ENCODE measurements at places on chromosomes 3 and 15.

DNA sequence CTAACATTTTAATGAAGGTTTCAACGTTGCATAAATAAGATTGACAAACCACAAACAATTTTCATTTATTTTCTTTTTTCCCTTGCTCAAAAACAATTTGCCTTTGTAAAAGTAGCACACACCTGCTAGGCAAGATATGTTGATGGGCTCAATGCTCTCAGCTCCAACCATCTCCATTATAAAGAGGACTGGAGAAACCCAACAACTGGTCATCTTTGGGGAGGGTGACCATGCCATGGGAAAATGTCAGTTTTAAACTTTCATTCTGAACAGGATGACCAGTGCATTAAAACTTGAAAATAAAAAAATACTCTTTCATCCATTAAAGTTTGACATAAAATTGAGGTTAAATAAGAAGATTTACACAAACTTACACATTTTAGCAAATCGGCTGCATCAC lies 183.7 kb downstream of the CFAP20DC start:
- no peak overlapping the region for H3K4me3 ChIP-seq
- no peak overlapping the region for H3K27ac ChIP-seq
- no peaks in the 10 kb centered on the region for H3K4me1 ChIP-seq
- DNase-seq, result no peak
- H3K36me3 ChIP-seq, result no peaks in the 10 kb centered on the region

- no peaks in the 10 kb centered on the region for H3K4me1 ChIP-seq
- peaks cover 16% of the 10 kb centered on the region for H3K36me3 ChIP-seq
- H3K27ac ChIP-seq, result no peak overlapping the region
- no peaks in the 10 kb centered on the region for H3K27me3 ChIP-seq
- no peak overlapping the region for H3K4me3 ChIP-seq
Measured at GRCh38 chr3:71641674-71642073, 58.1 kb upstream of the FOXP1 start.

- H3K4me3 ChIP-seq, result no peak overlapping the region
- H3K27me3 ChIP-seq, result peaks cover 8% of the 10 kb centered on the region
- H3K27ac ChIP-seq, result no peak overlapping the region
- no peak for DNase-seq
- no peaks in the 10 kb centered on the region for H3K36me3 ChIP-seq
Measured at GRCh38 chr15:59366333-59367021, 6.2 kb downstream of the MYO1E start.

DNA sequence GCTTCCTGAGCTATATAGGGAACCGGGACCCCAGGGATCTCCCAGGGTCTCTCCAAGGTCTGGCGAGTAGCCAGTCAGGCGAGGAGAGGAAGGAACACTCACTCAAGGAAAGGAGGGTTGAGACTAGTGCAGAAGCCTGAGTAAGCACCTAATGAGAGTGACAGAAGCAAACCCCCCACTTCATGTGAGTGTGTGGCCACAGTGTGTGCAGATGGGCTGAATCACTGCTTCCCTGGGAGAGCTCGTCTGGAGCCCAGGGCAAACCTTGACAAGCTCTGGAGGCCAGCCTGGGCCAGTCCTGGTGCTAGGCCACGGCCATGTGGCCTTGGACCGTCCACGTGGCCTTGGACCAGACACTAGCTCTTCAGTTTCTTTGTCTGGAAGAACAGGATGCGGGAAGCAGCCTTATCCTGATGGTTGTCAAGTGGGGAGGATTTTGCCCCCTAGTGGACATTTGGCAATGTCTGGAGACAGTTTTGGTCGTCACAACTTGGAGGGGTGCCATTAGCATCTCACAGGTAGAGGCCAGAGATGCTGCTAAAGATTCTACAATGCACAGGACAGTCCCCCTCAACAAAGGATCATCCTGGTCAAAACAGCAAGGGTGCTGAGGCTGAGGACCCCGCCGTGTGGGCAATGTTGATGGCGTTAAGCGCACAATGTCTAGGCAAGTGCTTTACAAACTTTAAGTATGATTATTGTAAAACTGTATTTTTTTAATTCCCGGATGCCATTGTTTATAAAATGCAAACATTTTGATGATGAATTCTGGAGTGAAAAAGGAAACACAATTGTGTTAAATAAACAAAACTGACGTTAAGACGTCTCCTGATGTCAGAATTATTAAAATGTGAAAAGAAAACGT lies 34.8 kb upstream of the CTSH start:
- no peaks in the 10 kb centered on the region for H3K4me1 ChIP-seq
- peaks cover 7% of the 10 kb centered on the region for H3K27me3 ChIP-seq
- H3K4me3 ChIP-seq, result no peak overlapping the region
- no peak for DNase-seq

- H3K4me1 ChIP-seq, result no peaks in the 10 kb centered on the region
- peaks cover 2% of the 10 kb centered on the region for H3K27me3 ChIP-seq
- DNase-seq, result no peak
- no peak overlapping the region for H3K4me3 ChIP-seq
- no peaks in the 10 kb centered on the region for H3K36me3 ChIP-seq
Measured at GRCh38 chr3:82676356-82677026, 915.0 kb upstream of the GBE1 start.

GRCh38 chr3:180980611-180981010 lies 8.9 kb downstream of the DNAJC19 start:
- no peaks in the 10 kb centered on the region for H3K36me3 ChIP-seq
- no peak for DNase-seq

DNA sequence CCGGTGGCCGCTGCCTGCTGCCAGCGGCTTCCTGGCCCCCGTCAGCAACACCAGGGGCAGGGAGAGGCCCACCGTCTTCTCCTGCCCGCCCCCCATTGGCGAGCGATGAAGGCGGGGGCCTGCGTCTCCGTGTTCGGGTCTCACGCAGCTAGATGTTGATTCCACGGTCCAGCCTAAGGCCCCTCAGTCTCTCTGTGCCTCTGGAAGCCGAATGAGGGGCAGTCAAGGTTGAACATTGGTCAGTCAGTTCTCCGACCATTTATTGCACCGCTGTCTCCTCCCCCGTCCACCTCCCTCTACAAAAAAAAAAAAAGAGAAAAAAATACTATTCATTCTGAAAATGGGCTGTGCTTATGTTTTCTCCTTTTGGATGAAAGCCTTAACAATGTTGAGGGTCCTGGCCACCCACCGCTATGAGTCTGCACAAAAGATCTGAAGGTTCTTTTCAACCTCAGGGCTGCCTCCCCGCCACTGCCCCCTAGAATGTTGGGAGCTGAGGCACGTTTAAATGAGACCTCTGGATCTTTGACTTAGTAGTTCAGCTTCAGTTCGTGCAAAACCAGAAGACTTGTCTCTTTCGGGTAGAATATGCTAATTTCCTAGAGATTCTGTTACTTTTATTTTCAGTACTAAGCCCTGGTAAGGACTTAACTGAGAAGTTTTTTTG lies 736 bp downstream of the IREB2 start:
- H3K4me1 ChIP-seq, result peaks cover 69% of the 10 kb centered on the region
- H3K27me3 ChIP-seq, result peaks cover 12% of the 10 kb centered on the region
- H3K36me3 ChIP-seq, result peaks cover 3% of the 10 kb centered on the region
- H3K27ac ChIP-seq, result peak overlapping the region; percentile 95
- peak; percentile 18 for DNase-seq

- peak overlapping the region; percentile 91 for H3K4me3 ChIP-seq
- peak overlapping the region; percentile 90 for H3K27ac ChIP-seq
- peaks cover 13% of the 10 kb centered on the region for H3K27me3 ChIP-seq
Measured at GRCh38 chr15:60128000-60128376, 123.9 kb downstream of the FOXB1 start.

GRCh38 chr3:65521032-65521431 lies 517.7 kb downstream of the MAGI1 start:
- no peak for DNase-seq
- no peak overlapping the region for H3K4me3 ChIP-seq
- H3K4me1 ChIP-seq, result no peaks in the 10 kb centered on the region

DNA sequence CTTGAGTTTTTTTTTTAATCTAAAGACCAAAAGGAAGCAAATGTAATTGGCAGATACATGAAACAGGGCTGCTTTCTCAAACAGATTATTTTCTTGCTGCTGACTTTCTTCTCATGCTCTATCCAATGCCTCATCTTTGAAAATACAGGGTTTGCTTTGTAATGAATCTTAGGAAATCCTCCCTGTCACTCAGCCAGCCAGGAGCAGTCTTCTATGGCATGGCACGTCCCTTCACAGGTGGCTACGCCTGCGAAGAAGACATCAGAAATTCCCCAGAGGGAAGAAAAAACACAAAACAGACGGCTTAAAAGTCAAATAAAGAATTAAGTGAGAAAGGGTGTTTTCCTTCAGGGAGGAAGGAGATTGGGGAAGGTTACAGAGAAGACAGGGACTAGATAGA lies 242.5 kb downstream of the IGSF11 start:
- H3K4me3 ChIP-seq, result no peak overlapping the region
- no peaks in the 10 kb centered on the region for H3K36me3 ChIP-seq
- no peaks in the 10 kb centered on the region for H3K4me1 ChIP-seq
- no peak for DNase-seq
- H3K27me3 ChIP-seq, result peaks cover 4% of the 10 kb centered on the region

- H3K4me1 ChIP-seq, result peaks cover under 1% of the 10 kb centered on the region
- no peaks in the 10 kb centered on the region for H3K27me3 ChIP-seq
- H3K27ac ChIP-seq, result no peak overlapping the region
- H3K36me3 ChIP-seq, result no peaks in the 10 kb centered on the region
- H3K4me3 ChIP-seq, result no peak overlapping the region
- DNase-seq, result no peak
Measured at GRCh38 chr3:109927726-109928125, 590.4 kb upstream of the DPPA4 start.

- peaks cover 2% of the 10 kb centered on the region for H3K27me3 ChIP-seq
- DNase-seq, result no peak
- H3K4me3 ChIP-seq, result no peak overlapping the region
- no peaks in the 10 kb centered on the region for H3K36me3 ChIP-seq
- no peak overlapping the region for H3K27ac ChIP-seq
Measured at GRCh38 chr15:78120523-78120922, 10.7 kb downstream of the CIB2 start.

DNA sequence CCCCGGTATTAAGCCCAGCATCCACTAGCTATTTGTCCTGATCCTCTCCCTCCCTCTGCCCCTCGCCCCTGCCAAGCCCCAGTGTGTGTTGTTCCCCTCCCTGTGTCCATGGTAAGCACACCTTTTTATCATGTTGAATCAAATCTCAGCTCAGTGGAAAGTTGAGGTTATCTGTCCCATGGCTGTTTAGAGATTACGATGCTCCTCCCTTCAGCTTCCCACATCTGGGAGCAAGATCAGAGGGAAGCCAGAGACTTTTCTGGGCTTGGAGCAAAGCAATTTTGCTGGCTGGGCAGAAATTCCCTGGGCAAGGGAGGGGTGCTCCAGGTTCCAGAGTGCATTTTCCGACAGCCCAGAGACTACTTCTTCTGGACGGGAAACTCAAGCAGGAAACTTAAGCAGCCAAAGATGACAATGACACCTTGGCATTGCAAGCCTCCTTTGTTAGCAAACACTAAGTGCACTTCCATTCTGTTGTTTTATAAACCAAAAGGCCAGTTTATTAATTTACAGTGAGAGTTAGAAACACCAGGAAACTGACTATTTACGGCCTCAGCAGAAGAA lies 104.5 kb downstream of the MESD start:
- H3K4me1 ChIP-seq, result no peaks in the 10 kb centered on the region
- no peaks in the 10 kb centered on the region for H3K36me3 ChIP-seq
- peaks cover 4% of the 10 kb centered on the region for H3K27me3 ChIP-seq

DNA sequence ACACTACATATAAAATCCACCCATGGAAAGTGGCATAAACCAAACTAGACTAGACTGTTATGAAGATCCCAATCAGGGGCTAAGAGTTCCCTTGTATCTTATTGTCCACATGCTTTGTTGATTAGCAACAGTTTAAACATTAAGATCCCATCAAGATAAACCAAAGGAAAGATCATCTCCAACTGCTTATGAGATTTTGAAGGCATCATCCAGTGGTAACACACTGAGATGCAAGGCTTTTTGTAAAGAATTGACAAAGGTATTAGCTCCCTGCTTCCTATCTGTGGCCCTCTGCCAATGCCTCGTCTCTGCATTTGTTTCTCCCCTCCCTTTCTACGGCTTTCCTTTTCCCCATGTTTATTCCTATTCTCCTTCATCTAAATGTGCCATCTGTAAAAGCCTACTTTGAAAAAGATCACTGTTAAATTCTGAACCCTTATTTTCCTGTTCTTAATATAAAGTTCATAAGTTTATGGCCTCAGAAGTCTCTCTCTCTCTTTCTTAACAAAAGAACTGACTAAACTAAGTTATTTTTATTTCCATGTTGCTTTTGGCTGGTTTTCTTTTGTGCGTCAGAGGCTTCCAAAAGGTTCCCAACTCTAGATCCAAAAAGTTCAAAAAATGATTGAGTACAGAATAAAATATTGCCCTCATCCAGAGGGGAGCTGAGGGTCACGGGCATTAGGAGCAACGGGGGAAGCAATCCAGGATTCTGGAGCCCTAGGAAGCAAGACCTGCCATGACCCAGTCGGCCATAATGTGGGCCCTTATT lies 5.5 kb downstream of the PLD1 start:
- no peak for DNase-seq
- H3K27ac ChIP-seq, result no peak overlapping the region
- H3K36me3 ChIP-seq, result no peaks in the 10 kb centered on the region
- no peak overlapping the region for H3K4me3 ChIP-seq
- H3K4me1 ChIP-seq, result peaks cover 26% of the 10 kb centered on the region

DNA sequence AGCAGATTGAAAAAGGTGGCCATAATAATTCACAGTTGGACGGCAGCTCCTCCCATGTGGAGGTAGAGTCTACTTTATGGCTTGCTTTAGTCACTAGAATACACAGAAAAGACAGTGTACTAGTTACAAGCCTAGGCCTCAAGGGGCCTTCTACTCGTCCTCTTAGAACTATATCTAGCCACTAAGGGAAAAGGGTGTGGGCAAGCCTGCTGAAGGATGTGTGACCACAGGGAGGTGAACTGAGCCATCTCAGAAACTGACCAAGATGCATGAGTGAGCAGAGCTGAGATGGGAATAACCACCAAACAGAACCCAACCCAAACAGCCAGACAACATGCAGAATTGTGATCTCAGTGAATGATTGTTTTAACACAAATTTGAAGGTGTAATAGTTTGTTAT lies 335.6 kb upstream of the LMCD1 start:
- DNase-seq, result no peak
- H3K27me3 ChIP-seq, result peaks cover 7% of the 10 kb centered on the region

- no peaks in the 10 kb centered on the region for H3K4me1 ChIP-seq
- H3K36me3 ChIP-seq, result no peaks in the 10 kb centered on the region
- no peak overlapping the region for H3K4me3 ChIP-seq
- DNase-seq, result no peak
Measured at GRCh38 chr3:140250010-140250855, 315.2 kb downstream of the CLSTN2 start.

GRCh38 chr15:45799508-45799907 lies 164.7 kb downstream of the SQOR start:
- no peaks in the 10 kb centered on the region for H3K36me3 ChIP-seq
- H3K4me3 ChIP-seq, result no peak overlapping the region
- no peak for DNase-seq

DNA sequence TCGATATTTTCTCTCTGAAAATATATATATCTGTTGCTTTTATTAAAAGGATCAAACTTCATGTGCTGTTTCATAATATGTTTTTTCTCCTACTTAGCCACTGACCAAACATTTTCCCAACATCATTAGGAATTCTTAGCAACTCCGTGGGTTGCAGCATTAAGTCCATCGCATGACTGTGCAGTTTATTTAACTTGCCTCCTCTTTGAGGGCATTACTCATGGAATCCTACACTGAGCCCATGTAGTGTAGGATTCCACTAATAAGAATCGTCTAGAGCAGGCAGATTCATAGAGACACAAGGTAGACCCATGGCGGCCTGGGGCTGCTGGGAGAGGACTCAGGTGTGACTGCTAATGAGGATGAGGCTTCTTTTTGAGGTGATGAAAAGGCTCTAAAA lies 49.3 kb downstream of the CMTM6 start:
- peaks cover 7% of the 10 kb centered on the region for H3K36me3 ChIP-seq
- no peak overlapping the region for H3K27ac ChIP-seq
- DNase-seq, result no peak
- peaks cover 9% of the 10 kb centered on the region for H3K4me1 ChIP-seq

GRCh38 chr3:4006288-4006687 lies 207.1 kb downstream of the LRRN1 start:
- no peaks in the 10 kb centered on the region for H3K27me3 ChIP-seq
- no peak for DNase-seq
- H3K4me1 ChIP-seq, result no peaks in the 10 kb centered on the region

Data from immature natural killer cell (primary cell).